ENCODE measurements at places on chromosomes 5 and 9.

GRCh38 chr9:136865768-136866103 is 372 bp downstream of the EDF1 start:
- no peak for DNase-seq

DNA sequence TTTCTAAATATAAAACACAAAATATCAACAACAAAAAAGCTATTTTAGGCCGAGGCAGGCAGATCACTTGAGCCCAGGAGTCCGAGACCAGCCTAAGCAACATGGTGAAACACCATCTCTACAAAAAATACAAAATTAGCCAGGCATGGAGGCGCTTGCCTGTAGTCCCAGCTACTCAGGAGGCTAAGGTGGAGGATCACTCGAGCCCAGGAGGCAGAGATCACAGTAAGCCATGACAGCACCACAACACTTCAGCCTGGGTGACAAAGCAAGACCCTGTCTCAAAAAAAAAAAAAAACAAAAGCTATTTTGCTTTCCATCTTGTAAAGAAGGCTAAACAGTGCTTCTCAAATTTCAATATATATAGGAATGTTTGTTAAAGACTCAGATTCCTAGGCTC is 11.3 kb downstream of the C5orf15 start:
- no peak for DNase-seq

DNA sequence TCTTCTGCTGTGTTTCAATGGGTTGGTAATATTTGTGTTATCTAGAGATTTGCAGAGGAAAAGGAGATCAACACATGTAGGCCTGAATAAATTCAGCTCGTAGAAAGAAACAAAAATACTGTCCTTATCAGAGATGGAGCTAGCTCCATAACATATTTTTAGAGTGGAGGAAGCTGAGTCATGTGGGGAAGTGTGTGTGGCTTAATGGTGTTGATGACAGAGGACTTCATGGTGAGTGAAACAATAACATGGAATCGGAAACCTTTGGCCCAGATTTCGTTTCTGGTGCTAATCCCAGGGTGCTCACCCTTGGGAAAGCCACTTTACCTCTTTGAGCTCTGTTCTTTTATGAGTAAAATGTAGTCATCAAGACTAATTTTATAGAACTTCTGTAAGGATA is 825.0 kb downstream of the TLR4 start:
- no peak for DNase-seq

- no peak for DNase-seq
These were observed 293.9 kb downstream of the ZSWIM6 start for GRCh38 chr5:61625681-61626621.

DNA sequence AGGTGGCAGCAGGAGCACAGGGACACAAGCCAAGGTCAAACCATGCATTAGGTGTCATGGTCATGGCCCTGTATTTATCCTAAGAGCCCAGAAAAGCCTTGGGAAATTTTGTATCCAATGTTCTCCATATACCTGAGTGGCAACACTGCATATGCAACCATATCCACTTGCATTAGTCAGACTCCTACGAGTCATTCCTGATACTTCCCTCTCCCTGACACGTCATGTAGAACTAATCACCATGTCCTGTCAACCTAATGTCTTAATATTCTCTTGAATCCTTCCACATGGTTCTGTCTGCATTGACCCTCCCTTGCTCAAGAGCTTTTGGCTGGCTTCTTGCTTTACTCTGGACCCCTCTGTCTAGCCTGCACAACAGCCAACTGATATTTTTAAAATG is 9.4 kb downstream of the SCGB3A2 start:
- DNase-seq: no peak

DNA sequence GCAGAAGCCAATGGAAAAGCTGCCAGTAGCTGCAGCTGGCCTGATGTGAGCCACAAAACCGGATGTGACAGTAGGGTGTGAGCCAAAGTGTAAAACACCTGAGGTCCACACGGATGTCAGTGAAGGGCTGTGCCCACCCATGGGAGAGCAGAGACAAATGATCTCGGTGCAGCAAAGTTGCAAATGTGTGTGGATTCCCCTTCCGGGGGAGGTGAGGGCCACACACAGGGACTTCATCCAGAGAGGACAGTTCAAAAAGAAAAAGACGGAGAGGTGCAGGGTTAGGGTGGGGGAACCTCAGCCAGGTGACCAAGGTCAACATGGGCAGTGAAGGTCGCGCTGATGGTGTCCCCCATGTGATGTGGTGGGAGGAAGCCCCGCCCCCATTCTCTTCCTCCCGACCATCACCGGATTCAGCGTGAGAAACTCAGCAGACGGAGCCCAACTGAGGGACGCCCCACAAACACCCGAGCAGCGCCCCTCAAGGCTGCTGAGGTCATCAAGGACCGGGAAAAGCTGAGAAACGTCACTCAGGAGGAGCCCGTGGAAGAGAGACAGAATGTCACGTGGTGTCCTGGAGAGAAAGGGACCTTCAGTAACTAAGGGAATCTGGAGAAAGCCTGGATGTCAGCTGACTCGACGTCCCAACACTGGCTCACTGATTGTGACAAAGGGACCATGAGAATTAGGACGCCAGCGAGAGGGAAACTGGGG is 11.4 kb upstream of the PTGDS start:
- DNase-seq: no peak

GRCh38 chr5:87536365-87536764 is 123.6 kb upstream of the CCNH start:
- DNase-seq: no peak

- no peak for DNase-seq
These were observed 63.1 kb upstream of the UBAC1 start for GRCh38 chr9:136024286-136024685.

GRCh38 chr9:105244734-105245028 is 230 bp downstream of the SLC44A1 start:
- no peak for DNase-seq

DNA sequence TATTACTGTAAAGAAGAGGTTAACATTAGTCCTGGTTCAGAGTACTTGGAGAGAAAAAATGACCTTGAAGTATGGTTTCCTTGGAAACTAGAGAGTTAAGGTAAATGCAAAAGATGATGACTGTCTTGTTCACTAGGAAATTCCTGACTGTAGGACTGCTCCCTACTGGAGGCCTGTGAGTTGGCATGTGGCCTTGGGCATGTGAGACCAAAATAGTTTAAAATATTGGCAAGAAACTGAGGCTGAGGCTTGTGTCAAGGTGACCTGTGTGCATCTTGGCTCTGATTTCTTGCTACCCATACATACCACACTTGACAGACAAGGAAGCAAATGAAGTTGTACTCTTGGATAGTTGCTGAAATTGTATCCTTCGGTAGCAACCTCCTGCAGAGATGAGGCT is 96.5 kb downstream of the TARS1 start:
- DNase-seq: no peak

- no peak for DNase-seq
These were observed 185.0 kb downstream of the CSNK1G3 start for GRCh38 chr5:123696921-123697341.

DNA sequence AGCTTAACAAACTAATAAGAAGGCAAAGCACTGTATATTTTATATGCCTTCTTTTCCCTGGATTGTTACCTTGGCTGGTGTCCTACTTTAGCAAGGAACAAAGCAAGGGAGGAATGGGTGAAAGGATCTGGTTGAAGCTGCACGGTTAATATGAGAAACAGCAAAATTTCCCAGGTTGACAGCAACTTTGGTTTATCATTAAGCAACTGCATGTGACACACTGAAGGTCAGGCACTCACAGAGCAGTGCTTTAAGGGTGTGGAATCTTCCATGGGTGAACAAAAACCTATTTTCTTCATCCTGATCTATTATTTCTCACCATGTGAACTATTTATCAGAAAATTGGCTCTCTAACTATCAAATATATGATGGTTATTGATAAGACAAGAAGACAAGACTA is 109.0 kb upstream of the ATP10B start:
- no peak for DNase-seq

GRCh38 chr9:134469041-134469875 is 143.0 kb downstream of the RXRA start:
- no peak for DNase-seq

DNA sequence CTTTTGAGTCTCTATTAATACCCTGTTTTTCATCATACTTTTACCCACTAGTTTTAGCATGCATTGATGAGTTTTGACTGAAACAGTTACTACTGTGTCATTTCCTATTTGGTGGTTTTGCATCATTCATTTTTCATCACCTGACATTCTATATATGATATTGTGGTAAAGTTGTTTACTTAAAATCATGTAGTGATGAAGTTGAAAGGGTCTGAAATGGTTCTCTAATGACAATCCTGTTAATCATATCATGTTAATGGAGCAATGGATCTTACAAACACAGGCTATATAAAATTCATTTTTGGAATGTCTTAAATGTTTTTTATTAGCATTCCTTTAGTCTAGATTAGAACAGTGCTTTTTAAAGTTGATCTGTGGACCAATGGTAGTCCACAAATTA is 84.1 kb downstream of the ERBIN start:
- no peak for DNase-seq

DNA sequence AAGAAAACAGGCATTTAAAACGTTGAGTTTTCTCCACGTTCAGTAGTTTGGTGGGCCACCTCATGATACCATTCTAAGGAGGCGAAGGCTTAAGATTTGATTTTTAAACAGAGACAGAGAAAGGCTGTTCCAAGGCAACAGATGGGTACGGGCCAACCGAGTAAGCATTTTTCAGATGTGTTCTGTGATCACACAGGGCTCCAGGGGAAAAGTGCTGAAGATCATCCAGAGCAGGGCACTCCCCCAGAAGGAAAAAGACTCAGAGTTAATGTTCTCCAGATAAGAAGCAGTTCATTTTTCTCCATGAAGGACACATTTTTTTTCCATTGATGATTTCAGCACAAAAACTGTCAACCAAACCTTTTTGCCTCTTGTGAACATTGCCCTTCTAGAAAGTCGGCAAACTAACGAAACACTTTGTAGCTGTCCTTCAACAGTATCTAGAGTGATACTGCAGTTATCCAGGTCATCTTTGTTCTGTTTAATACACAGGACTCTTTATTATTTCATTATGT is 138.7 kb downstream of the ALDH1A1 start:
- DNase-seq: no peak

GRCh38 chr9:38153152-38153909 is 84.3 kb upstream of the SHB start:
- DNase-seq: no peak

- DNase-seq: no peak
These were observed 382.6 kb downstream of the DMRTA1 start for GRCh38 chr9:22829236-22829635.

GRCh38 chr5:143302341-143303045 is 101.0 kb downstream of the NR3C1 start:
- no peak for DNase-seq

GRCh38 chr5:145739843-145740242 is 95.3 kb downstream of the PRELID2 start:
- DNase-seq: no peak

- DNase-seq: no peak
These were observed 239.3 kb upstream of the GRIN3A start for GRCh38 chr9:101977614-101978210.

DNA sequence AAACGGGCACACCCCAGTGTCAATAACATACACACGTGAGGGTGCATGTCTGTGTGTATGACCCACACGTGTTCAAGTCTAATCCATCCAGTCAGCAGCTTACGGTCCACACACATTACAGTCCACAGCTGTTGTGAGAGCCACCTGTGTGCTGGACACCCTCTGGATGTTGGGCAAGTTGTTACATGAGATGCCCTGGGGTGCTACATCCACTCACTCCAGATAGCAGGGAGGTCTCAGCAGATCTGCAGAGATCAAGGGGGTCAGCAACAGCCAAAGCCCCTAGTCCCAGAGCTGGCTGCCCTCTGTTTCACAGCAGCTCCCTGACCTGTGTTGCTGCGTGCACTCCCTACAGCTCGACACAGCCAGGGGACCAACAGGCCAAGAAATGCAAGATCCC is 4.3 kb upstream of the AIF1L start:
- no peak for DNase-seq

GRCh38 chr5:58998544-58998943 is 415.7 kb downstream of the RAB3C start:
- DNase-seq: no peak

DNA sequence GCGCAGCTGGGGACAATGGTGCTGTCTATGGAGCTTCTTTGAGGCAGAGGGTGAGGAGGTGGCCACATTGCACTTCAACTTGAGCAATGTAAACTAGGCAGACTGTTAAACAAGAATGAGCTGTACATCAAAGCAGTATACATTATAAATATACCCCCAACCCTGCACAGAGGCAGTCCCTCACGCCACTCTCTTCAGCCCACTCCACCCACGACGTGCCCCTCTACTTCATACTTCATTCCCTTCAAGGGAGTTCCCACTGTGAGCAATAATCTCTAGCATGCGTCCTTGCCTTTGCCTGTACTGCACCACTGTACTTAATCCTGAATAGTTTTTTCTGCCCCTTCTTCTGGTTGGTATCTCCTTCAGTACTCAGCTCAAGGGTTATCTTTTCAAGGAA is 14.4 kb downstream of the TRPM3 start:
- no peak for DNase-seq
